Ovary (tissue), 10 donors: ENCODE measurements at places on chromosomes 7 and 10. TPM values are rescaled to one million over a fixed set of nuclear protein-coding genes. Genes with fewer than 3 reads are reported as not detected.

The TUBB8 gene
- total RNA-seq = not detected

The VAX1 gene
- total RNA-seq = not detected

The SNX13 gene
- total RNA-seq = 46.1 TPM

The CYP3A5 gene
- 34.5 TPM for total RNA-seq

The GHRHR gene
- not detected for total RNA-seq

The AZGP1 gene
- 4.4 TPM for total RNA-seq

The NKX1-2 gene
- not detected for total RNA-seq

The PRKG1 gene
- total RNA-seq = 15.6 TPM

The ZNF804B gene
- not detected for total RNA-seq

GRCh38 chr7:134176037-134176350 is 48.9 kb downstream of the LRGUK start:
- no peaks in the 10 kb centered on the region for H3K4me1 ChIP-seq
- H3K4me3 ChIP-seq = no peak overlapping the region
- no peak overlapping the region for H3K27ac ChIP-seq
- no peaks in the 10 kb centered on the region for H3K36me3 ChIP-seq
- H3K27me3 ChIP-seq = no peaks in the 10 kb centered on the region
- DNase-seq = no peak

- no peaks in the 10 kb centered on the region for H3K27me3 ChIP-seq
- no peak for DNase-seq
- no peaks in the 10 kb centered on the region for H3K4me1 ChIP-seq
- H3K4me3 ChIP-seq = no peak overlapping the region
- H3K36me3 ChIP-seq = no peaks in the 10 kb centered on the region
- no peak overlapping the region for H3K27ac ChIP-seq
These were observed 2.3 kb downstream of the GSDME start for GRCh38 chr7:24754906-24755506.

GRCh38 chr7:104550362-104550761 is 222.0 kb downstream of the LHFPL3 start:
- no peak for DNase-seq
- no peaks in the 10 kb centered on the region for H3K4me1 ChIP-seq
- no peaks in the 10 kb centered on the region for H3K36me3 ChIP-seq
- no peak overlapping the region for H3K4me3 ChIP-seq
- no peaks in the 10 kb centered on the region for H3K27me3 ChIP-seq

DNA sequence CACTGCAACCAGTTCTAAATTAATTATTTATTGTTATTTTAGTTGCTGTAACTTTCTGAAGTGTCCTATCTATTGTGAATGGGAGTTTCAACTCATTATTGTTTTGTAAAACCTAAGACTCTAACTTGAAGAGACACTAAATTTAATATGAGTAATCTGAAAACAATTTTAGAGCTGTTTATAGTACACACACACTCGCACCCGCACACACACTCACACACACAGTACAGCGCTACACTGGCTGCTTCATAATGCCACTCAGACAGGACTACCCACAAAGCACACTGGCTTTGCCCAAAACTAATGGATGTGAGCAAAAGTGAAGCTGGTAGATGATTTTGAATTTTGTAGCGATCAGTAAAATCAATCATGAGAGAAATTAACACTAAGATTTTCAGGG is 238.9 kb upstream of the ETV1 start:
- no peaks in the 10 kb centered on the region for H3K4me1 ChIP-seq
- DNase-seq = no peak
- no peak overlapping the region for H3K4me3 ChIP-seq
- H3K27ac ChIP-seq = no peak overlapping the region
- H3K36me3 ChIP-seq = no peaks in the 10 kb centered on the region

DNA sequence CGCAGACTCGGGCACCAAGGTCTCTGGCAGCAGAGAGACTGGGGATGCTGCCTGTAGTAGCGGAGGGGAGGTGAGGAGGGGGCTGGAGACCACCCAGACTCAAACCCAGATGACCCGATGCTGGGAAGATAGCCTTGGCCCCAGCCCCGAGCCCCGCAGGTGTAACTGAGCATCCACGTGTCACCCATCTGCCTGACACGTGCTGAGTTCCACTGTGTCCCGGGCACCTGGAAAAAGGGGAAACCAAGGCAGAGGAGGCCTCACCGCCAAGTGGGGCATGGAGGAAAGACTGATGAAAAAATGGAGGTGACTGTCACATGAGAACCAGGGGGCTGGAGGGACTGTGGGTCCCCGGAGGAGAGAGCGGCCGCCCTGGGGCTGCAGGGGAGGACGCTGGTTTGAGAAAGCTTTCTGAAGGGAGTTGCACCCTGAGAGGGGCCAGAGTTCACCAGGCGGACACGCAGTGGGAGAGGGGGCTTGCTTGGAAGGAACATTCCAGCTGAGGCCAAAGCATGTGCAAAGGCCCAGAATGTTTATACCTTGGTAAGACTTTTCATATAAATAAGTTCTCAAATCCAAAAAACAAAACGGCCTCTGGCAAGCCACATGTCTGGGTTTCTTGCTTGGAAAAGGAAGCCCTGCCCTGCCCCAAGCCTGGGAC is 27.4 kb upstream of the ELN start:
- no peak overlapping the region for H3K4me3 ChIP-seq
- H3K36me3 ChIP-seq = no peaks in the 10 kb centered on the region
- no peak overlapping the region for H3K27ac ChIP-seq
- peaks cover 12% of the 10 kb centered on the region for H3K4me1 ChIP-seq

DNA sequence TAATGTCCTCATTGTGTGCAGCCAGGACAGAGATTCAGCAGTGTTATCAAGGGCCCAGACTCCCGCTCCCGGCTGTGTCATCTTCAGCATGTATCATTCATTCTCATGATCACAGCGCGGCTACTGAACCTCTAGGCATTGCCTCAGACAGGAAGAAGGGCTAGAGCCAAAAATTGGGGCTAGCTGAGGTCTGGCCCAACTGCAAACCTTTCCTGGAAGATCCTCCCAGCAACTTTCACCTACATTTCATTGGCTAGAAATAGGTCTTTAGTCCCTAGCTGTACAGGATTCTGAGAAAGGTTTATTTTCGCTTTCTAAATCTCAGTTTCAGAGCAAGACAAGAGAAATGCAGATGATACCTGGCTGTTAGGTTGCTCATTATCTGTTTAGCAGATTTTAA is 81.9 kb downstream of the CREM start:
- no peaks in the 10 kb centered on the region for H3K27me3 ChIP-seq
- DNase-seq = no peak
- no peaks in the 10 kb centered on the region for H3K4me1 ChIP-seq

GRCh38 chr10:95241533-95241932 is 47.5 kb downstream of the ACSM6 start:
- no peaks in the 10 kb centered on the region for H3K4me1 ChIP-seq
- H3K27me3 ChIP-seq = no peaks in the 10 kb centered on the region
- no peak overlapping the region for H3K27ac ChIP-seq
- no peak overlapping the region for H3K4me3 ChIP-seq

DNA sequence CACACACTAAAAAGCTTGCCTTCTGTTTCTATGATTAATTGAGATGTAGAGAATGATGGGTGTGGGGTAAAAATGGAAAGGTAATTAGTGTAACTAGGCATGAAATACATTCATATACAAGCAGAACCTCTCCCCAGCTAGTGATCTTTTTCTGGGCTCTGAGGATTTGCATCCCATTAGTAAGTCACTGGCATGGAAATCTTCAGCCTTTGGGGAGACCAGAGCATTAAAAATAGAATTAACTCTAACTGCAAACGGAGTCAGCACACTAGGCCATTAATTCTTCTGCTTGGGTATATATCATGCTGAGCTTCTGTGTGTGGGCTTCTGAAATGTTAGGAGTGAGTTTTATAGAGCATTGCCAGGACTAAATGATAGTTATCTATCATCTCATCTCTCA is 128.9 kb downstream of the HDAC9 start:
- H3K27ac ChIP-seq = no peak overlapping the region
- DNase-seq = no peak
- no peak overlapping the region for H3K4me3 ChIP-seq
- H3K27me3 ChIP-seq = no peaks in the 10 kb centered on the region
- H3K4me1 ChIP-seq = no peaks in the 10 kb centered on the region

DNA sequence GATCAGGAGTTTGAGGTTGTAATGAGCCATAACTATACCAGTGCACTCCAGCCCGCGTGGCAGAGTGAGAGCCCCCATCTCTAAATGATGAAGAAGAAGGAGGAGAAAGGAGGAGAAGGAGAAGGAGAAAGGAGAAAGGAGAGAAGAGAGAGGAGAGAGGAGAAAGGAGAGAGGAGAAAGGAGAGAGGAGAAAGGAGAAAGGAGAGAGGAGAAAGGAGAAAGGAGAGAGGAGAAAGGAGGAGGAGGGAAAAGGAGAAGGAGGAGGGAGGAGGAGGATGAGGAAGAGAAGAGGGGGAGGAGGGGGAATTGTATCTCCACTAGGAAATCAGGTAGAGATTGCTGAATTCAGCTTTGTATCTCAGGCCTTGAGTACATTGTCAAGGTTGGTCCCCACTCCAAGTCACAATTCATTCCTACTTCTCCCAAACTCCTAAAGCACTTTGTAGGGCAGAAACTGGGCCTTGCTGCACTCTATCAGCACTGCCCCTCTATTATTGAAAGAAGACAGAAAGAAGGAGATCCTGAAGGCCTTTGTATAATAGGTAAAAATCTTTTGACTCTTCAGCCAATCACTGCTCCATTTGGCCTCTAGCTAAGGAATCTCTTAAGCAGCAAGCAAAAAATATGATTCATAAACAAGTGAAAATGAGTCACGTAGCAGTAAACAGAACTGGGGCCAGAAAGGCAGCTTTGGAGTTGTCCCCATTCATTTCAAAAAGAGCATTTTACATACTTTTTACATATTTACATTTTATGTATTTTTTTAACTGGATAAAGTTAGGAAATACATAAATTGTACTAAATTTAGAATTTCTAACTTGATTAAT is 178.0 kb downstream of the IMMP2L start:
- DNase-seq = no peak
- no peak overlapping the region for H3K4me3 ChIP-seq
- H3K36me3 ChIP-seq = no peaks in the 10 kb centered on the region
- no peak overlapping the region for H3K27ac ChIP-seq
- peaks cover 6% of the 10 kb centered on the region for H3K4me1 ChIP-seq

DNA sequence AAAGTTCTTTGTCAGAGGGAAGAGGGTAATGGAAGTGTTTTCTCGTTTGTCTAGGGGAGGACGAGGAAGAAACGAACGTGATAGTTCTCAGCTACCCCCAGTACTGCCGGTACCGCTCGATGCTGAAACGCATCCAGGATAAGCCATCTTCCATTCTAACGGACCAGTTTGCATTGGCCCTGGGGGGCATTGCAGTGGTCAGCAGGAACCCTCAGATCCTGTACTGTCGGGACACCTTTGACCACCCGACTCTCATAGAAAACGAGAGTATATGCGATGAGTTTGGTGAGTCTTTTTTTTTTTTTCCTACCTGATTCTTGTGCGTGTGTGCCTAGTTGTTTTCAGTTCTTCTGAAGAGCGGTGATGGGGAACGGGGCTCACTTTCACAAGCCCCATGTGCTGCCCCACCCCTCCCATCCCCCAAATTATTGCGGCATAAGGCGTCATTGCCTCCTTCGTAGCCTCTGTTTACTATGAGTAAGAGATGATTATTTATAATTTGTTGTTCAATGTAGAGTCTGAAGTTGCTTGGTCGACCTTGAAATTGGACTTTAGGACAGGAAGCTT is 98.6 kb downstream of the ARID5B start:
- H3K4me1 ChIP-seq = peaks cover 2% of the 10 kb centered on the region
- no peak overlapping the region for H3K4me3 ChIP-seq
- no peaks in the 10 kb centered on the region for H3K27me3 ChIP-seq
- no peaks in the 10 kb centered on the region for H3K36me3 ChIP-seq

DNA sequence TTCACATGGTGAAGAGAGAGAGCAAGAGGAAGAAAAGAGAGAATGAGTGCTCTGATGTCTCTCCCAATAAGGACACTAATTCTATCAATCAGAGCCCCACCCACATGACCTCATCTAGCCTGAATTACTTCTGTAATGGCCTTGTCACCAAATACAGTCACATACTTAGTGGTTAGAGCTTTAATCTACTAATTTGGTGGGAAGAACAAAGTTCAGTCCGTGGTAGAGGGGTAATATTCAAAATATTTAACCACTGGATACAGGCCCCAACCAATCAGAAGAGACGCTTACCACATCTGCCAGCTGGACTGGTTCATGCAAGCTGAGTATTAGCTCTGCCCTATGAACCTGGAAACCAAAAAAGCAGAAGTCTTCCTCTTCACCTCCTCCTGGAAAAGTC is 336.3 kb upstream of the NFE2L3 start:
- H3K4me3 ChIP-seq = no peak overlapping the region
- no peak overlapping the region for H3K27ac ChIP-seq

- no peaks in the 10 kb centered on the region for H3K27me3 ChIP-seq
- no peak for DNase-seq
- H3K4me1 ChIP-seq = no peaks in the 10 kb centered on the region
- H3K4me3 ChIP-seq = no peak overlapping the region
- no peaks in the 10 kb centered on the region for H3K36me3 ChIP-seq
These were observed 99.6 kb upstream of the NPS start for GRCh38 chr10:127449490-127449889.

DNA sequence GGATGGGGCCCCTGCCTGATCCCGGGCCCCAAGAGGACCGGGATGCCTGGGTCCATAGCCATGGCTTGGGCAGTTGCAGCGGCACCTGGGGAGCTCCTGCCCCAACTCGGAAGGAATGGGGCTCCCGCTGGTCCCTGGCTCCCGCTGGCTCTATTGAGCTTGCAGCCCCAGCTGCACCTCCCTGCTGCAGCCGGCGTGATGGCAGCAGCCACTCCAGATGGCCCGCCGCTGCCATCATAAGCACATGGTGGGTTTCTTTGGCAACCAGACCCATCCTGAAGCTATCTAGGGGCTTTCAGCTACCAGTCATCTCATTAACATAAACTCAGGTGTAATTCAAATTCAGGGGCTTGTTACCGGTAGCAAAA is 11.1 kb upstream of the DNMBP start:
- H3K36me3 ChIP-seq = no peaks in the 10 kb centered on the region
- DNase-seq = no peak
- H3K4me3 ChIP-seq = no peak overlapping the region
- H3K4me1 ChIP-seq = no peaks in the 10 kb centered on the region
- H3K27me3 ChIP-seq = no peaks in the 10 kb centered on the region
- no peak overlapping the region for H3K27ac ChIP-seq

- H3K27me3 ChIP-seq = no peaks in the 10 kb centered on the region
- peaks cover 6% of the 10 kb centered on the region for H3K4me1 ChIP-seq
- no peak for DNase-seq
- H3K27ac ChIP-seq = no peak overlapping the region
These were observed 5.3 kb downstream of the CPXM2 start for GRCh38 chr10:123886292-123886691.

GRCh38 chr10:112376396-112376790 is 2.5 kb downstream of the ACSL5 start:
- H3K4me1 ChIP-seq = peaks cover 11% of the 10 kb centered on the region
- H3K27ac ChIP-seq = peak overlapping the region; percentile 50
- H3K27me3 ChIP-seq = no peaks in the 10 kb centered on the region
- H3K36me3 ChIP-seq = no peaks in the 10 kb centered on the region
- peak overlapping the region; percentile 26 for H3K4me3 ChIP-seq
- DNase-seq = no peak

- no peak overlapping the region for H3K4me3 ChIP-seq
- no peaks in the 10 kb centered on the region for H3K36me3 ChIP-seq
- H3K4me1 ChIP-seq = peaks cover 5% of the 10 kb centered on the region
- H3K27me3 ChIP-seq = no peaks in the 10 kb centered on the region
- DNase-seq = peak; percentile 42
These were observed 12.8 kb upstream of the DNAAF5 start for GRCh38 chr7:713488-714230.
